ENCODE measurements at places on chromosomes 3 and 15.

GRCh38 chr3:55518451-55518850 is 31.3 kb upstream of the WNT5A start:
- H3K36me3 ChIP-seq: no peaks in the 10 kb centered on the region
- H3K4me3 ChIP-seq: no peak overlapping the region
- no peak overlapping the region for H3K27ac ChIP-seq
- H3K4me1 ChIP-seq: peaks cover 27% of the 10 kb centered on the region

DNA sequence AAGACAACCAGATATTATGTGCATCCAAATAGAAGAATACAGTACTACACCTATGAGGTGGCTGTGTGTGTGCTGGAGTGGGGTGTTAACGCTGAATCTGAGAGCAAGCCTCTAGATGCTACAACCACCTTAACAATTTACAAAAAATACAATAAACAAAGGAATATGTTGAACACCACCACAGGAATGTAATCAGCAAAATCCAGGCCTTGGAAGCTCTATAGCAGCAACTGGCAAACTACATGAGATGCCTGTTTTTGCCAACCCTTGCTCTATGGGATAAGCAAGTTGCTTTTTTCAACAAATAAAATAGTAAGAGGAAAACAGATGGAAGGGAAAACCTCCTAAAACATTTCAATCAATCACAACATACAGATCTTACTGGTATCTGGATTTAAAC is 23.9 kb downstream of the SLTM start:
- H3K27me3 ChIP-seq: no peaks in the 10 kb centered on the region
- DNase-seq: no peak
- H3K4me3 ChIP-seq: no peak overlapping the region
- H3K4me1 ChIP-seq: 0 out of 2 replicates have a peak, but pooled peaks cover 5% of the 10 kb centered on the region

GRCh38 chr15:85757073-85757938 is 37.4 kb downstream of the KLHL25 start:
- no peak overlapping the region for H3K27ac ChIP-seq
- H3K4me1 ChIP-seq: no peaks in the 10 kb centered on the region
- no peaks in the 10 kb centered on the region for H3K27me3 ChIP-seq
- H3K4me3 ChIP-seq: no peak overlapping the region

GRCh38 chr15:81500081-81500480 is 126.1 kb upstream of the TMC3 start:
- no peak overlapping the region for H3K4me3 ChIP-seq
- no peaks in the 10 kb centered on the region for H3K27me3 ChIP-seq
- H3K4me1 ChIP-seq: peaks cover 23% of the 10 kb centered on the region
- no peaks in the 10 kb centered on the region for H3K36me3 ChIP-seq
- H3K27ac ChIP-seq: no peak overlapping the region

DNA sequence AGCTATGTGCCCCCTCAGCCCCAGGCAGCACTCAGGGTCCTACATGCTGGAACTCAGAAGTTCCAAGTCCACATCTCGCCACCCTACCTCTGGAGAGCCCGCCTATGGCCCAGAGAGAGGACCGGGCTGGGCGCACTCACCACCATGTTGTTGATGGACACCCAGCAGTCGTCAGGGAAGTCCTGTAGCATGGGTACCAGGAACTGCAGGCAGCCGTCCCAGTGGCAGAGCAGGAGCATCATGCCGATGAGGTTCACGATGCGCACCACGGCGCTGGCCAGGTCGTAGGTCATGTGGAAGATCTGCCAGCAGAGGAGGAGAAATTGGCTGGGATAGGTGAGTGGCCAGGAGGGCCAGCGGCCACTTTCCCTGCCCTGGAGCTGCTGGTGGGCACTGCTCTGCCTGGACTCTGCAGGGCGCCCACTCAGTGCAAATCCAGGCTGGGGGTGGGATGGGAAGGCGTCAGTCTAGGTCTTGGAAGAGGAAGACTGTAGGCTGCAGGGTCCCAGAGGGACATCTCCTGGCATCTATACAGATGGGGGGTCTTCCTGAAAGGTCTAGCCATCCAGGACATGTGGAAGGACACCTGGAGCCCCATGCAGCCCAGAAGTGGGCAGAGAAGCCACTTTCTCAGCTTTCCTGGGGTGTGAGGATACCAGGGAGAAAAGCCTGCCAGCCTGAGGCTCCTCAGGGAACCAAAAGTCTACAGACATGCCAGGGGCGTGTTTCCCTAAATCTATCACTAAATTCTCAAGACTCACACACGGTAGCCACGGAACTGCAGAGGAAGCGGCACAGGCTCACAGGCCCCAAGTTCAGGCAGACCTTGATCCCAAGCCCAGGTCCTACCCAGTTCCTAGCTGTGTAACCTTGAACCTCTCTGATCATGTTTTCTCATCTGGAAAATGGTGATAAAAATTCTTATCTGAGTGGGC is 36.5 kb downstream of the HCN4 start:
- H3K4me1 ChIP-seq: no peaks in the 10 kb centered on the region
- DNase-seq: no peak
- H3K4me3 ChIP-seq: no peak overlapping the region
- no peak overlapping the region for H3K27ac ChIP-seq
- peaks cover 8% of the 10 kb centered on the region for H3K27me3 ChIP-seq

GRCh38 chr3:86794361-86795065 is 196.4 kb downstream of the VGLL3 start:
- H3K27ac ChIP-seq: peak overlapping the region; percentile 80
- H3K27me3 ChIP-seq: no peaks in the 10 kb centered on the region
- no peaks in the 10 kb centered on the region for H3K36me3 ChIP-seq
- H3K4me1 ChIP-seq: peaks cover 27% of the 10 kb centered on the region

DNA sequence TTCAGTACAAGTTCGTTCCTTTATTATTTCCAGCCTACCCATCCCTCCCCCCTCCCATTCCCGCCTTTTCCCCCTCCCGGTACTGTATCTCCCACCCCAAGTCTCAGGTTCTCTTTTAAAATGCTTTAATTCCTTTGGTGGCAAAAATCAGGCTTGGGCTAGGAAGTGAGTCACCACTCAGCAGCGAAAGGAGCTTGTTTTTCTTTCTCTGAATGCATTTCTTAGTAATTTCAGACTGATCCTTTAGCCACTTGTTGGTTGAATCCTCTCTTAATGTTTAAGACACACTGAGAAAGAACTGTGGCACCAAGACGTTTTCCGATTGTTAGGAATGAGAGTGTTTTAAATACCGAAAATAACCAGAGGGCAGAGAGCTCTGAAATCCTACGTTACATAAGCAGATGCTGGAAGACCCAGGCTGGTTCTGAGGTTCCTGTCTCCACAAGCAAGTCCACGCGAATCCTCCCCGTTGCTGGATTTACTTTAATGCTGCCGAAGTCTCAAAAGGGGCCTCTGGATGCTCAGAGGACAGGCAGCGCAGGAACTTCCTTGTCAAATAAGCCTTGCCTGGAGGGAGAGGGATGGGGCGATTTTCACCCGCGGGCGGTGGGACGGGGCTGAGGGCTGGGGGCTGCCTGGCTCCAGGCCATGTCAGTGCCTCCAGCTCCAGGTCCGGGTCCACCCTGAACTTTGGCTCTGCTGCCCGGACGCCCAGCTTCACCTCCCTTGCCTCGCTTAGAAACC is 854 bp upstream of the COL8A1 start:
- peak; percentile 82 for DNase-seq
- H3K27ac ChIP-seq: peak overlapping the region; percentile 68
- H3K27me3 ChIP-seq: no peaks in the 10 kb centered on the region
- no peaks in the 10 kb centered on the region for H3K36me3 ChIP-seq
- H3K4me3 ChIP-seq: peak overlapping the region; percentile 73

DNA sequence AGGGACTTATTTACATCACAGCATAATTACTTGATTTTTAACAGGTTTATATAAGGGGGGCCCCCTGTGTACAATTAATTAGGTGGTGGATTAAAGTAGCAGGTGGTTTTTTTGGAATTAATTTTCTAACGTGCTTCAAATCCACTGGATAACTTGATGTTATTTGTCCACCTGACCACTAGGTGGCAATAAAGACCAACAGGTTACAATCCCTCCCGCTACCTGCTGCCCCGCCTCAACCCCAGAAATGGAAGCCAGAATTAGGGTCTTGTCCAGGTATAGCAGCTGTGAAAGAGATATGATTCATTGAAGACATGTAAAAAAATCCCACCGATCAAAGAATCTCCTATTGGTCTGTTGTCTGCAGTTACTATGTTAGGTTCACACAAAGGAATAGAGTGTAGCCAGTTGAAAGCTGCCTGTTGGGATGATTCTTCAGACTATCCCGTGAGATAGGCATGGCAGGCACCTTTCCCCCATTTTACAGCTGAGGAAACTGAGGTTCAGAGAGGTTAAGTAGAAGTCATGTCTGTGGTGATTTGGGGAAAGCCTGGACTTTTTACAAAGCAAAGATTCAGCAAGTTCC is 44.0 kb downstream of the MFSD1 start:
- no peak overlapping the region for H3K27ac ChIP-seq
- DNase-seq: peak; percentile 41
- no peaks in the 10 kb centered on the region for H3K27me3 ChIP-seq

GRCh38 chr3:16134173-16134928 is 40.1 kb upstream of the GALNT15 start:
- no peak overlapping the region for H3K27ac ChIP-seq
- no peaks in the 10 kb centered on the region for H3K36me3 ChIP-seq
- peaks cover 41% of the 10 kb centered on the region for H3K4me1 ChIP-seq

DNA sequence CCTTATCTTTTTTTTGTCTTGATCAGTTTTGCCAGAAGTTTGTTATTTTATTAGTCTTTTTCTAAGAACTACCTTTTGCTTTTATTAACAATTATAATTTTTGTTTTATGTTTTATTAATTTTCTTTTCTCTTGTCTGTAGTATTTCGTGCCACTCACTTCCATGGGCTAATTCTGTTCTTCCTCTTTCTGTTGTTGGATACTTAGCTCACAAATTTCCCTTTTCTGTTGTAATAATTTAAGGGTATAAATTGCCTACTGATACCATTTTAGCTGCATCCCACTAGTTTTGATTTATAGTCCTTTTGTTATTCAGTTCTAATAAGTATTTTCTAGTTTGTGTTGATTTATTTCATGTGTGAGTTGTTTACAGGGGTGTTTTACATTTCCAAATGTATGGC is 48.6 kb downstream of the SNRK start:
- DNase-seq: no peak
- H3K4me1 ChIP-seq: no peaks in the 10 kb centered on the region
- no peak overlapping the region for H3K27ac ChIP-seq
- no peaks in the 10 kb centered on the region for H3K27me3 ChIP-seq
- H3K36me3 ChIP-seq: peaks cover 60% of the 10 kb centered on the region
- H3K4me3 ChIP-seq: no peak overlapping the region

DNA sequence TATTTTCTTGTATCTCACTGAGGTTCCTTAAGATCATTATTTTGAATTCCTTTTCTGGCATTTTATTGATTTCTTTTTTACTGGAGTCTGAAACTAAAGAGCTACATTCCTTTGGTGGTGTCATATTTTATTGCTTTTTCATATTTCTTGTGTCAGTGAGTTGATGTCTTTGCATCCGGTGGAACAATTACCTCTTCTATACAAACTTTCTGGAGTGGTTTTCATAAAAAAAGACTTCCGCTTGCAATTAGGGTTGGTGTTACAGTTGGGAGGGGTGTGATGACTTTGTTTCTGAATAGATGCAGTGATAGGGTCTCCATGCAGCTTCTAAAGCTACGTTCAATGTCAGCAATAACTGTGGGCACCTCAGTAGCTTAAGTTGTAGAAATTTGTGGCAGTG is 181.7 kb downstream of the LPP start:
- no peaks in the 10 kb centered on the region for H3K36me3 ChIP-seq
- H3K27ac ChIP-seq: no peak overlapping the region
- H3K4me1 ChIP-seq: peaks cover 14% of the 10 kb centered on the region

- no peak overlapping the region for H3K27ac ChIP-seq
- 0 out of 2 replicates have a peak, but pooled peaks cover 3% of the 10 kb centered on the region for H3K36me3 ChIP-seq
- DNase-seq: no peak
- H3K4me1 ChIP-seq: no peaks in the 10 kb centered on the region
- no peak overlapping the region for H3K4me3 ChIP-seq
Observed at GRCh38 chr15:65663521-65663920, 41.8 kb downstream of the SLC24A1 start.

DNA sequence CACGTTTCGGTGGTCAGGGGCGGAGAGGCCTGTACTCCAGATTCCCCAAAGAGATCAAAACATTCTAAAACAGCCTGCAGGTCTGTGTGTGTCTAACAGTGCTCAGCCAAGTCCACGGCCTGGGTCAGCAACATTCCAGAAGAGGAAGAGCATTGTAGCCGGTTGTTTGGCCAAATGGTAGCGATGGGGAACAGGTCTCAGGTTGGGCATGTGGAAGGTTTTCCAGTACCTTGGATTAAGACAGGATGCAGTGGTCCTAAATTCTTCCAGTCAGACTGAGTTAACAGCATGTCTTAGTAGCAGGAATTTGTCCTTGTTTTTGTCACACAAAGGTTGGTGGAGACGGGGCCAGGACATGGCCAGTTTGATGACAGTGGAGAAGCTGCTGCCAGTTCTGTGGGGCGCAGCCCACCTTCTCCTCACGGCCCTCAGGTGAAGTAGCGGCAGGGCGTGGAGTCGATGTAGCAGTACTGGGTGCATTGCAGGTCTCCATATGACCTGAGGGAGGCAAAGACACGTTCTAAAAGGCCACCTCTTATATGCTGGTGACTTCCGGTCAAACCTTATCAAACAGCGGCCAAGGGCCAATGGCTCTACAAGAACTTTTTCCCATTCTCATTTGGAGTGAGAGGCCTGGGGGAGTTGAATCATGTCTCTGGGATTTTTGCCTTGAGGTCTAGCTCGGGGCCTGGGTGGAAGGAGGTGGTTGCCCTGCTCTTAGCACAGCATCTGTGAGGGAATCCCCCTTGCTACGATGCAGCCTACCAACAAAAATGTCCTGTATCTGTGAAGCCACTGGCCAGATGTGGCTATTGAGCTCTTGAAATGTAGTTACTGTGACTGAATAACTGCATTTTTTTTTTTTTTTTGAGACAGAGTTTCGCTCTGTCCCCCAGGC is 24.1 kb downstream of the EAF1 start:
- no peak for DNase-seq
- no peaks in the 10 kb centered on the region for H3K4me1 ChIP-seq
- H3K27ac ChIP-seq: no peak overlapping the region
- H3K4me3 ChIP-seq: no peak overlapping the region

- DNase-seq: no peak
- no peaks in the 10 kb centered on the region for H3K36me3 ChIP-seq
- H3K27ac ChIP-seq: no peak overlapping the region
Observed at GRCh38 chr3:81080608-81081007, 680.8 kb downstream of the GBE1 start.

DNA sequence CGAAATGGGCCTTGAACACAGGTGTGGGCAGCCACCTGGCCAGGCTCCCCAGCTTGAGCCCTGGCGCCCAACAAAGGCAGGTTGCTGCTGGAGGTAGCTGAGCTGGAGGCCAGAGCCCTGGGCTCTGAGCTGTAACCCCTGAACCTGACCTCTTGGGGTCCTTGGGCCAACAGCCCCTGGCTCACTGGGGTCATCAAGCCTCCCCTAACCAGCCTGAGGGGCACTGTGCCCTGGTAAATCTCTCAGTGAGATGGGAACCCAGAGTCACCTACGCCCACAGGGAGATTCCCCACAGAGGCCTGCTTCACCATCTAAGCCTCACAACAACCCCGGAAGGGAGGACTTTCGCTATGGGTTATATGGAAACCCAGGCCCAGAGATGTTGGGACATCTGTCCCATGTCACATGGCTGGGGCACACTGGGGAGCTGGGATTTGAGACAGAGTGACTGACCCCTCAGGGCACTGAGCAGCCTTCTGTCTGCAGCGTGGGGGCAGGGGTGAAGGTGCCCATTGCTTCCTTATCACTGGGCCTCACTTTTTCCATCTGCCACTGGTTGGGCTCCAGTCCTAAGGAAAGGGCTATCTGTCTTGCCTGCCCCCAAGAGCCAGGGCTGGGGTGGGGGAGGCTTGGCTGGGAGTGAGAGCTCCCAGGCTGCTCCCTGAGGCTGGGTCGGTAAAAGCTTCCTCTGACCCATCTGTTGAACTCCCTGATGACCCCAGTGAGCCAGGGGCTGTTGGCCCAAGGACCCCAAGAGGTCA is 59.1 kb downstream of the IQSEC1 start:
- H3K27me3 ChIP-seq: no peaks in the 10 kb centered on the region
- no peak overlapping the region for H3K4me3 ChIP-seq
- DNase-seq: no peak
- no peak overlapping the region for H3K27ac ChIP-seq
